Stimulated activated CD4-positive, alpha-beta T cell treated with anti-CD3 and anti-CD28 coated beads, TNF-alpha, amount 100 ng/mL, for 24 hours (primary cell): ENCODE measurements at places on chromosomes 5 and 9.

DNA sequence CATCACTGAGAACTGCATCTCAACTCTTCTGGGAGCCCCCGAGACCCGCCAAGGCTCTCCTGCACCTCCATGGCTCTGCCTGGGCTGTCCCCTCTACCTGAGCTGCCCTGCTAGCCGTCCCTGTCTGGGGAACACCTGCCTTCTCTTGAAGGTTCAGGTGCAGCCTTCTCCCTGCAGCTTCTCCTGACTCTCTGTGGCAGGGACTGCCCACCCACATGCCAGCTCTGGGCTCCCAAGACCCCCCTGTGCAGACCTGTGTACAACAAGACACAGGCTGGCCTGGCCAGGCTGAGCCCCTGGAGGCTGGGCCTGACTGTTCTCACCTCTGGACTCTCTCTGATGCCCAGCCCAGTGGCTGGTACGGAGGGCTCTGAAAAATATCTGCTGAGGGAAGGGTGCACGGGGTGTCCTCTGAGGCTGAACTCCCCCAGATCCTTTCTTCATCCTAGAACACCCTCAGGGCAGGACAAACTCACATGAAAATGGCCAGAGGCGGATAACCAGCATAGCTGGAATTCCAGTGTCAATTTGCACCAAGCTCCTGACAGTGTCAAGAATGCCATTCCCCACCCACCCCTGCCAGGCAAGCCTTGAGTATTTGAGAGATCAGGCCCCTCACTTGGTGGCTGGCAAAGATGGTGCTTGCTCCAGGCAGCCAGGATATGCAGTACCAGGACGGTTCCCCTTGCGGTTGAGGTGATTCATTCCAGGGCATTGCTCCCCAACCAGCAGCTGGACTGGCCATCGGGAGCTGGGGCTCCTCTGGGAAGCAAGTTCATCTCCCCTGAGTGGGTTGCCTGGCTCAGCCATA, 40.9 kb upstream of the SLC25A51 start:
- no peak for DNase-seq

- no peak for DNase-seq
These were observed at the start of gene GLRA1 for GRCh38 chr5:151924564-151925301. TSS of gene GLRA1 (minus strand) at chr5:151924851. CDS start at chr5:151924549, 302 bp downstream.

DNA sequence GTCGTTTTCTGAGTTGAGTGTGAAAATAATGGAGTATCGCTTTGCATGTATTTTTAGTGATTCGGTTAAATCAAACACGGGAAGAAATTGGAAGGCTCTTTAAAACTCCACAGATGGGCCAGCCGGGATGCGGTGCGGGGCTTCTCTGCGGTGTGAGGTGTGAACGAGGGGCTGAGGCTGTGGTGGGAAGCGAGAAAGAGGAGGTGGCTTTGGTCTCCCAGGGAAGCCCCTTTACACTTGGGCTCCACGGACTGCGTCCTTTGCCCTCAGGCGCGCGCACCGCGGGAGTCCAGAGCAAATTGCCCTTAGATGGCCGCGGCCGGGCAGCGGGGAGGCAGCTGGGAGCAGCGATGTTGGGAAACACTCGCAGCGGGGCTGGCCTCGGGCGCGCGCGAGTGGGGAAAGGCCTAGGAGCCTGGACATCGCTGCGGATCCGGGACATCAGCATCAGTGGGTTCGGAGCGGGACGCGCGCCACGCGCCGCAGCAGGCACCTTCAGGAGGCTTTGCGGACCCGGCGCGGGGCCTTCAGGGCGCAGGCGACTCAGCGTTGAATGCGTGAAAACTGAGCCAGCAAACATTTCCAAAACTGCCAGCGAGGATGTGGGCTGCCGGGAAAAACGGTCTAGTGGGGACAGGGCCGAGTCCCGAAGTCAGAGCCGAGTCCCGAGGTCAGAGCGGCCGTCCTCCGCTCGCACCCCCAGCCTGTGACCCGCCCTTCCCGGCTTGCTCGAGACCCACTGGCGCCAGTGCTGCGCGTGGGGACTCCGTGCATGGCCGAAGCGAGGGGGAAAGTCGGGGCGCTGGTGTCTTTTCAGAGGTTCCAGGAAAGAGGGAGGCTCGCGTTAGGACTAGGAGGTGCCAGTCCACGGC, 6.5 kb downstream of the IRX1 start:
- DNase-seq: no peak

GRCh38 chr9:27088981-27089380, 20.0 kb upstream of the TEK start:
- no peak for DNase-seq

GRCh38 chr5:81023261-81023970, 63.3 kb downstream of the RASGRF2 start:
- DNase-seq: no peak

DNA sequence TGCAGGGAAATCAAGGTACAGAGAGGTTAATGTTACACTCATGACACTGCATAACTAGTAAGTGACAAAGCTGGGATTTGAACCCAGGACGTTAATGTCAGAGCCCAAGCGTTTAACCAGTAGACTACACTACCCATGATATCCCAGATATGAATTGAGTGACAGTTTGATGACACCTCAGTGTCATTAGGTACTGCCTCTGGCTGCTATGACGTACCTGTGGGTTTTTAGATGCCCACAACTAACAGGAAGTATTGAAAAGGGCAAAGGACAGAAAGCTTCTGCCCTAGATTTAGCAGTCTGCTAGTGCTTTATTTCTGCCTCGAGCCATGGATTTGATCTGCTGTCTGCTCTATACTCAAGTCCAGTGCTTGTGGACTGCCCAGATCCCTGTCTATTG, 56.2 kb downstream of the GLRA1 start:
- no peak for DNase-seq

DNA sequence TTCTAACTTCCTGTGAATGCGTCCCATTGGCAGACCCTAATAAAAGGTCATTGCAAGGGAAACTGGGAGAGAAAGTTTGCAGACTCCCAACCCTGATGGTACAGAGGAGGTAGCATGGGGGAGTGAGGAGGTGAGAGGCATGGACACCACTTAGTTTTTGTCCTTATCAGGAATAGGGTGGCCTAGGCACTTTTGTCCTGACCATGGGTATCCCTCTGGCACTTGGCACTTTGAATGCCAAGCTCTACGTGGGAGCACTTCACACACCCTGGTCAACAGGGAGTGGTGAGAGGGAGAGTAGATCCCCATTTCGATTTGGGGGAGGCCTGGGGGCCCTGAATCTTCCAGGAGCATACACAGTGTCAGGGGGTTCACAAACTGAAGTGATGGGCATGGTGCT, 75.6 kb upstream of the SH3PXD2B start:
- no peak for DNase-seq

DNA sequence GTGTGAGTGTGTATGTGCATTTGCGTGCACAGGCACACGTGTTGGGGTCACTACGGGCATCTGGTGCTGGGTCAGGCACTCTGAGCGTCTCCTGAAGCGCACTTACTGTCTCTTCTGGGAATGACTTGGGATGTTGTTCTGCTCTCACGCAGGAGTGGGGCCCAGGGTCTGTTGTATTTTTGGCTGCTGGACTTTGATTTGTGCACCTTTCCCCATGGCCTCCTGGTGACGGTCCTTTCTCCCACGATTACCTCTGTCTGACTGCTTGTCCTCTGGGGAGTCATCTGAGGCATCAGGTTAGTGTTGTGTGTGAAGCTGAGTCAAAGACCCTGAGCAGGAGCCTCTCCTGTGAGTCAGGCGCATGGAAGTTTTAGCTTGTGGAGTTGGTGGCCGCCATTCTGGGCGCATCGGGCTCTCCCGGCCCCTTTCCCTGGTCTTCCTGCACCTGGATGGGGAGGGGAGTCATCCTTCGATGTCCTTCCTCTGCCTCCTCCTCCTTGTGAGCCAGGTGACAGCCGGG, 62.1 kb downstream of the RXRA start:
- DNase-seq: no peak

- no peak for DNase-seq
These were observed 150.7 kb downstream of the DMRT2 start for GRCh38 chr9:1200847-1201251.

DNA sequence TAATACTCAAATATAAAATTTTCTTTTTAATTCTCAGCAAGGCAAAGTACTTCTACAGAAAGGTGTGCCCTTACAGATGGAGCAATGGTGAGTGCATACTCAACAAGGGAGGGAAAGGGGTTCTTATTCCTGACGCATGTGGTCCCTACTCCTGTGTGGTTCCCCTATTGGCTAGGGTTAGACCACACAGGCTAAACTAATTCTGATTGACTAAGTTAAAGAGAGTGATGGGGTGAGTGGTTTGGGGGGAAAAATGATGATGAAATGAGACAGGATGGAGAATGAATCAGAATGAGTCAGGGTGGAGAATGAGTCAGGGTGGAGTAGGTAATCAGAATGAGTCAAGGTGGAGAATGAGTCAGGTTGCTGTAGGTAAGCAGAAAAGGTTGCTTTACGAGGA, 22.9 kb upstream of the HMGCS1 start:
- DNase-seq: no peak

DNA sequence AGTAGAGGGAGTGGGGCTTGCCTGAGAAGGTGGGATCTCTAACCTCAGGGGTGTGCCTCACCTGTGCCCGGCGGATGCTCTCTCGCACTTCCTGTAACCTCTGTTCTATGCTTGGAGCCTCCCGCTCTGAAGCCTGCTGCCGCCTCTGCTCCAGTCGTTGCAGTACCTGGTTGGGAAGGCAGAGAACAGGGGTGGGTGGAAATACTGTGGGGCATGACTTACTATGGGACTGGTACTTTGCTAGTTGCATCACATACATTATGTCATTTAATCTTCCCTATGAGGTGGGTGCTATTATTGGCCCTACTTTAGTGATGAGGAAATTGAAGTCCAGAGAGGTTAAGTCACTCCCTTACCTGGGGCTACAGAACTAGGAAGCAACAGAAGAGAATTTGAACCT, 5.2 kb downstream of the FCHSD1 start:
- no peak for DNase-seq
